ENCODE measurements at places on chromosomes 1 and 21.

DNA sequence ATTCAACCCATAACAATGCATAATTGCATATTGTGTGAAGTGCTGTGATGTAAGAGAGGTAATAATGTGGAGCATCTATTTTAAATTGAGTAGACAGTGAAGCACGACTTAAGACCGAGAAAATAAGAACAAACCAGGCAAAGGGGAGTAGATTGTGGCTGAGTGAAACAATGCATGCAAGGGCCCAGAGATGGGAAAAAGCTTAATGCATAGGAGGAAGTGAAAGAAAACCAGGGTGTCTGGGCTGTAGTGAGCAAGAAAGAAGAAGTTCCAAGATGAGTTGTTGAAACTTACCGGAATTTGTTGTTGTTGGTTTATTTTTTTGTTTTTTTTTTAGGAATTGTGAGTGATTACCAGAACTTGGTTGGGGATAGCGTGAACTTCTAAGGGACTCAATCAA, 104.7 kb downstream of the SNX7 start:
- DNase-seq, result no peak

- DNase-seq, result no peak
Observed at GRCh38 chr1:63967901-63968300, 194.1 kb downstream of the ROR1 start.

- DNase-seq, result no peak
Observed at GRCh38 chr1:207987164-207987563, 76.2 kb upstream of the CD34 start.

DNA sequence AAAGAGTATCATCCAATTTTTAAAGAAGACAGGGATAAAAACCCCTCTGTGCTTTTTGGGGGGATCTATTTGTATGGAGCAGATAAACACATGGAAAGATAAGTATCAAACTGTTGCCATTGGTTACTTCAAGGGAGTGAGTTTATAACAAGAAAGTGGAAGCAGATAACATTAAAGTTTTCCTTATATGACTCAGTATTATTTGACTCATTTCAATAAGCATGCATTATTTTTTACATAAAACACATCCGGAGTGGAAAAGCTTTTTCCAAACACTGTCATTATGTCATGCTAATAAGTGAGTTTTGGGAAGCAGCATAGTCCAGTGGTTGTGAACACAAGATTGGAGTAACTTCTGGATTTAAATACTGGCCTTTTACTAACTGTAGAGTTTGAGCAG, 452.2 kb downstream of the LTN1 start:
- DNase-seq, result no peak

DNA sequence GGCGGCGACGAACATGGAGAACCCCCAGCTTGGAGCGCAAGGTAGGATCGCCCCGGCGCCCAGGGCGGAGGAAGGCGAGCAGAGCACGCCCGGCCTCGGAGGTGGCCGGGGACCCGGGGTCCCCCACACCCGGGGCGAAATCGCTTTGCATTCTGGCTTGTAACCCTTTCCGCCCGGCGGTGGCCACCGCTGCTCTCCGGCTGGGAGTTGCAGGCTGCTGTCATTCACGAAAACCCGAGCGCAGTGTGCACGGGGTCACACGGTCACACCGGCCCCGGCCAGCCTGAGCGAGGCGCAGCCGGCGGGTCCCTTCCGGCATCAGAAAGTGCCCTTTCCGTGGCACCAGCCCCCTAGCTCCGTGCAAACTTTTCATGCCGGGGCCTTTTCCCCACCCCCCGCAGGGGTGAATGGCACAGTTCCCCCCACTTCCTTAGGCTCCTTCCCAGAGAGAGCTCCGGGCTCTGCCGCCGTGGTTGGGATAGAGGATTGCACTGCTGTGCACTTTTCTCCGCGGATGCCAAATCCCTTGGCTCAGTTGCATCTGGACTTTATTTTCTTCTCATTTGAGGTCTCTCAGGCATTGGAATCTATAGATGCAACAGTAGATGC, 802 bp downstream of the KAZN start:
- no peak for DNase-seq

DNA sequence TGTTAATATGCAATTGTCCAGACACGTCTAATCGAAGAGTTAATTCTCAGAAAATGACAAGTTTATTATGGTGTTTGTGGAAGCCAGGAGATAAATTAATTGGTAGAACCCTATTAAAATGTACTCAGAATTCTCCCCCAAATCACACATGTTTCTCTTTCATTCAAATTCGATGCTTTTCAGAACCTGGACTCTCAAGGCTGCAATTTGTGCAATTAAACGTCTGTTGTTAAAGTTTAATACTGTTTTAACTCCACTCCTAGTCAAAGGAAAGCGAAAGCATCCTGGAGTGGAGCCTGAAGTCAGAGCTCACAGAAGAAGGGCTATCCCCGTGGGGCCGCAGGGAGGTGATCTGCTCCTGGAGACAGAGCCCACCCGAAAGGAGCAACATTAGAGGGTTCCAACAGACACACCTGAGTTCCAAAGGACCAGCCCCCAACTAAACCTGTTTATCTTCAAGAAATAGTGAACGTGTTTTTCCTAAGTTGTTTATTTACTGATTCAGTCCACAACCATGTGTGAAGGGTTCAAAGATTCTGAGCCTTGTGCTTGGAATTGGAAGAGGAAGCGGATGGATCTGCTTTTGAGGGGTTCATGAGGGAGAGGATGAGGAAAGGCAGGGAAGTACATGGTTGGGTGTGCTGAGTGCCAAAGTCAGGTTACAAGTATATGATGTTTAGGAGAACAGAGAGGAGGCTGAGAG, 68.0 kb upstream of the AKT3 start:
- no peak for DNase-seq

Measured in stimulated activated CD4-positive, alpha-beta T cell treated with anti-CD3 and anti-CD28 coated beads, Interleukin-2, amount 100 ng/mL, for 4 hours (primary cell).